ENCODE measurements at places on chromosomes 4 and X.

- no peak for DNase-seq
These were observed 1.7 kb upstream of the SLAIN2 start for GRCh38 chr4:48339642-48340041.

- DNase-seq, result no peak
These were observed 122.9 kb downstream of the UBE2NL start for GRCh38 chrX:144006811-144007210.

DNA sequence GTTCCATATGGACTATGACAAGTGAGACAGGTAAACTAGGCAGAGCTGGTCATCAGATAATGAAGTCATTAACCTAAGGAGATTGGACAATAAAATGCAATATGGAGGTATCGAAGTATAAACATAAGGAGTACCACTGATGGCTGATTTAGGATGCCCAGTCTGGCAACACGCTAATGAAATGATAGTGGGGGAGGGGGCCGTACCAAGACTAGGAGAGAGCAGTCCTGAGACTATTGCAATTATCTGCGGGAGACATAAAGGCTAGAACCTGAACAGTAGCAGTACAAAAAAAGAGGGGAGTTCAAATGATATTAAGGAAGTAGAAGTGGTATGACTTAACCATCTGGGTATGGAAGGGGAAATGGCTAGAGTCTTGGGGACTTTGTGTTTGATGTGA lies 2.3 kb downstream of the F9 start:
- DNase-seq, result no peak

DNA sequence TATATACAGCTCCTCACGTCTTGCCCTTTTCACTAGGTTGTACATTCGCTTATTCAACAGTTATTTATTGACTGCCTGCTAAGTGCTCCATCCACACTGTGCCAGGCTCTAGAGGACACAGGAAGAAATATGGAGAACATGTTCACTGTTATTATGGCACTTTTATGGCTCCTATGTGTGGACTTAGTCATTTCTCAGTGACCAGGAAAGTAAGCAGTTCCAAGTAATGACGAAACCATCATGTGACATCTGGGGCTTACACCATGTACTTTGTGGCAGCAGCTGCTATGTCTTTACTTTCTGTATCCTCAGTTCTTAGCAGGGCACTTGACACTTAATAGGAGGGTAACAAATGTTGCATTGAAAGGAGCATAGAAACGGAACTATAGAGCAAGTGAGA lies 278.0 kb downstream of the ANK2 start:
- DNase-seq, result peak; percentile 47

DNA sequence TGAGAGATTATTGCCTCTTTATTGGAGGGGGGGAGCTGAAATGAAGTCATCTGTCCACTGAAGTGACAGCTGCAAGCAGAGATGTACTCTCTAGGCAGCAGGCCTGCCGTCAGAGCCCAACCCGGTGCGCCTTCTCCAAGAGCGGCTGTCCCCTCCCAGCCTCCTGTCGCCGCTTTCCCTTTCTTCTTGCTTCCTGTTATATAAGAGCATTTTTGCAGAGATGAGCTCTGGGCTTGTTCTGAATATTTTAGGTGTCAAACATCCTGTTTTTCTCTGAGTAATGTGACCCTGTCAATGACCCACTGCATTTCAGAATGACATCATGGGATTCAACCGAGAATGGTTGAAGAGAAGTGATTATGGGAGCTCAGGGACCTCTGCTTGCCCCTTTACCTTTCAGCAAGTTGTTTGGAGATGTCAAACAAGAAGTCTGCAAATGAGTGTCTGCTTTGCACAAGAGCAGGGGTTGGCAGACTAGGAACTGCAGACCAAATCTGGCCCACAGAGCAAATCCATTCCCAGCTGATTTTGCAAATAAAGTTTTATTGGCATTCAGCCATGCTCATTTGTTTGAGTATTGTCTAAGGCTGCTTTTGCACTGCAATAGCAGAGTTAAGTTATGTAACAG lies 79.9 kb downstream of the SLC9A6 start:
- DNase-seq, result peak; percentile 67

GRCh38 chr4:3344596-3344995 lies 51.8 kb downstream of the RGS12 start:
- DNase-seq, result no peak

DNA sequence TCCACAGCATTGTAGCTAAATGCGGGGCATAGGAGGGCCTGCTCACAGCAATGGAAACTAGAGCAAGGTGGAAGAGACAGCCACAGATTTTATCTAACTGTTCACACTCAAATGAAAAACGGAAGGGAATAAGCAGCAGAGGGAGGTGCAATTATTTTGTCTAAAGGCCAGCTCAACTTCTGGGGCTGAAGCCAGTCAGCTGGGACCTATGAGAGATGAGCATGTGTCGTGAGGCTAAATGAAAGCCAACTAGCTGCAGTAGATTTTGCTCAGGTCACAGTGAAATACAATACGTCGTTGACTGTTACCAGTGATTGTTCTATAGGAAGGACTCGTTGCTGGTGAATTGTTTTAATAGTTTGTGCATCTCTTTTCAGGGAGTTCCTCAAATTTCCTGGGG lies 26.4 kb upstream of the FGFBP2 start:
- DNase-seq, result no peak

GRCh38 chr4:185396724-185397385 lies at the start of gene ANKRD37:
TSS of gene ANKRD37 (plus strand) at chr4:185396841. CDS start at chr4:185396924, 83 bp downstream.
- DNase-seq, result peak; percentile 69
